ENCODE measurements at places on chromosomes 3 and 15. TPM values are rescaled to one million over a fixed set of nuclear protein-coding genes. Genes with fewer than 3 reads are reported as not detected.

GRCh38 chr15:91862891-91863504, 9.5 kb downstream of the SLCO3A1 start:
- no peak for DNase-seq

RLBP1 gene
- not detected for total RNA-seq

DNA sequence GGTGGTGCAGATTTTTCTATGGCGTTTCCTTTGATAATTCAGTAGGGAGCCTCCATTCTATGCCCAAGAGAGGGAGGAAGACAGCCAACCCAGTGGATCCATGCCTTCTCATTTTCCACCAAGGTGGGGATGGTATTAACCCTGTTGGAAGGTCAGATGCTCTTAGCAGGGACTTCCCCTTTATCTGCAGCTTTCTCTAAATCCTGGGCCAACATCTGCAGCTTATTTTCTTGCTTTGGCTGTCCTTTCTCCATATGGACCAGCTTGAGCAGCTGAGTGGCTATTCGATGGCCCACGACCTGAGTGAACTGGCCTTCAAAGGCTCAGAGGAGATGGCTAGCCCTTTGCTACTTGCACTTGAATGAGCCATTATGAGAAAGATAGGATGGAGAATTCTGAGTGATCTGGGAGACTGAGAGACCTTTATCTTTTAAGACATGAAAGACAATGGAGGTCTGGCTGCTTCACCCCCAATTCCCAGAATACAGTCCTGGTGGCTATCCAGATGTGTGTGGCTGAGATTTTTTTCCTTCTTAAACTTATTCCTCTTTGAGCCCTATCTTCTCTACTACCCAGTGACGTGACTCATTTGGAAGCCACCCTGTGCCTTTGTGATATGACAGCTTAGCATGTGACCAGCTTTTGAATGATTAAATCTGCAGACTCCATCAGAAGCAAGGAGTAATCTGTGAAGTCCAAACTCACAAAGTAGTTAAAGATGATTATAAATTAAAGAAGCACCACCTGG, 39.6 kb upstream of the TRAK1 start:
- no peak for DNase-seq

DNA sequence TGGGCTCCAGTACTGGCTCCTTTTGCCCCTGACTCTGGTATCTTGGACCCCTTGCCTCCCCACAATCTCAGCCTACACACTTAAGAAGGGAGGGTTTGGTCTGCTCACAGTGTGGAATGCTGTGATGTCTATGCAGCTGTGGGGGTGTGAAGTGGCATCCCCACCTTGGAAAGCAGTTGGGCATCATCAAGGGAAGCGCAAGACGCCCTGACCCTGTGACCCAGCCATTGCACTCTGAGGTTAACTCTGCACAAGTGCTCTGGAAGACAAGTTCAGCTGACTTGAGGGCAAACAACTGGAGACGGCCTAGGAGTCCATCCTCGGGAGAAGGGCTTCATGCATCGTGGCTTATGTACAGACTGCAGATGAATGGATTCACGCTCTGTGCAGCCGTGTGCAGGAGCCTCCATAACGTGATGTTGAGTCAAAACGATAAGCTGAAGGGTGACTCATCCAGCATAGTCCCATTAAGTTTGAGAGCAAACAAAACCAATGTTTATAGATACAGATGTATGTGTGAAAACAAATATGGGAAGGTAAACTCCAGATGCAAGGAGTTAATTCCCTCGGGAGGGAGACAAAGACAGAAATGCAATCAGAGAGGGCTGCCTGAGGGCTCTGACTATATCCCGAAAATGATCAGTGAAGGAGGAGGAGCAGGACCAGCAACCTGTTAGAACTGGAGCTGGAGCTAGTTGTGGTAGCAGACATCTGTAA, 86.8 kb downstream of the LSM3 start:
- DNase-seq = peak; percentile 52

PATL2 gene
- total RNA-seq = 0.32 TPM

DNA sequence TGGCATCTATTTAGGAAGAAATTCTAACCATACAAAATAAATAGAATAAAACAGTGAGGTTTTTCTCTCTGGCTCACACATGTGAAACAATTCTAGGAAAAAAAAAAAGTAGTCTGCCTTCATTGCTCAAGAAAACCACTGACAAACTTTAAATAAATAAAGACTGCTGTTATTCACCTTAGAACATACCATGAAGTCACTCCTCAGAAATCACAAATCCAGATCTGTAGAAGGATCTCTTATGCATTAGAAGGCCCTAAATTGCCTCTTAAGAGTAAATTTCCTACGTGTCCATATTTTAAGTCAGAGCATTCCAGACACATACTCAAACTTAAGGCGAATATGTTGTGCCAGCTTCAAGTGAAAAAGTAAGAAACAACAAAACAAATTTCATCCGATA, 217.3 kb downstream of the ZIC4 start:
- no peak for DNase-seq
